ENCODE measurements at places on chromosomes 3 and 15. TPM values are rescaled to one million over a fixed set of nuclear protein-coding genes. Genes with fewer than 3 reads are reported as not detected.

CYP1A2 gene
- not detected for total RNA-seq

PLA1A gene
- total RNA-seq = not detected

USP4 gene
- total RNA-seq = 11.1 TPM

TIGIT gene
- not detected for total RNA-seq

GRK7 gene
- not detected for total RNA-seq

HRG gene
- not detected for total RNA-seq

CFAP100 gene
- not detected for total RNA-seq

BFSP2 gene
- not detected for total RNA-seq

IL20RB gene
- 2.4 TPM for total RNA-seq

OIP5 gene
- 61.9 TPM for total RNA-seq

TGM4 gene
- not detected for total RNA-seq

AMOTL2 gene
- 71.9 TPM for total RNA-seq

PPP2R3A gene
- 22.5 TPM for total RNA-seq

PTPRG gene
- 15.9 TPM for total RNA-seq

HTR3E gene
- not detected for total RNA-seq

SLC9C1 gene
- total RNA-seq = not detected

ACTRT3 gene
- total RNA-seq = 1.7 TPM

GABRR3 gene
- not detected for total RNA-seq

MOBP gene
- total RNA-seq = not detected

SERINC4 gene
- total RNA-seq = not detected

TRIP4 gene
- 10.5 TPM for total RNA-seq

POTEB2 gene
- not detected for total RNA-seq

NR2F2 gene
- total RNA-seq = 37.8 TPM

PLA2G4D gene
- total RNA-seq = 0.10 TPM

TM4SF4 gene
- not detected for total RNA-seq

SLC12A8 gene
- 57.6 TPM for total RNA-seq

HHLA2 gene
- not detected for total RNA-seq

IL17RC gene
- 29.5 TPM for total RNA-seq

SMCO1 gene
- 0.05 TPM for total RNA-seq

NTRK3 gene
- total RNA-seq = 0.86 TPM

GNB5 gene
- total RNA-seq = 47.5 TPM

TMC3 gene
- total RNA-seq = not detected
